ENCODE measurements at places on chromosomes 13 and 19.
A peak's percentile ranks its signal among the peaks of the same experiment; 100 is the strongest.

- no peak for DNase-seq
Observed at GRCh38 chr13:99688776-99689175, 187.5 kb downstream of the TM9SF2 start.

DNA sequence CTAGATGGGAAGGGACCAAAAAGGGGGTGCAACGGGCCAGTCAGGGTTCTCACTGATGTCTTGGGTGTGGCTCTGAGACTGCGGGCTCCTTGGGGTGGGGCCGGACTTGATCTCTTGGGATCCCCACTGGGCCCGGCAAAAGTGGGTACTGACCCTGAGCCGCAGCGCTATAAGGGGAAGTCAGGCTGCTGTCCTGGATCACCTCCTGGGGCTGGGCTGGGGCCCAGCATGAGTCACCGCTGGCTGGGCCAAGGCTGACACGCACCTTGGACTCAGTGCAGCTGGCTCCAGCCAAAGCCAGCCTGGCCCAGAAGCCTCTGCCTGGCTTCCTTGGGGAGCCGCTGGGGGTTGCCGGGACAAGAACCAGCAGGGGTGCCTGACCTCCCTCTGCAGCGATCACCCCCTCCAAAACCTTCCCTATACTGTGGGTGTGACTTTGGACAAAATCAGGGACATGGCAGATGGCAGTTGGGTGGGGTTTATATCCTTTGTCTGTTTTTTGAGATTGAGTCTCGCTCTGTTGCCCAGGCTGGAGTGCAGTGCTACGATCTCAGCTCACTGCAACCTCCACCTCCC is 617 bp upstream of the IQCN start:
- DNase-seq: no peak

GRCh38 chr19:28468701-28469459 is 744.1 kb downstream of the UQCRFS1 start:
- no peak for DNase-seq

DNA sequence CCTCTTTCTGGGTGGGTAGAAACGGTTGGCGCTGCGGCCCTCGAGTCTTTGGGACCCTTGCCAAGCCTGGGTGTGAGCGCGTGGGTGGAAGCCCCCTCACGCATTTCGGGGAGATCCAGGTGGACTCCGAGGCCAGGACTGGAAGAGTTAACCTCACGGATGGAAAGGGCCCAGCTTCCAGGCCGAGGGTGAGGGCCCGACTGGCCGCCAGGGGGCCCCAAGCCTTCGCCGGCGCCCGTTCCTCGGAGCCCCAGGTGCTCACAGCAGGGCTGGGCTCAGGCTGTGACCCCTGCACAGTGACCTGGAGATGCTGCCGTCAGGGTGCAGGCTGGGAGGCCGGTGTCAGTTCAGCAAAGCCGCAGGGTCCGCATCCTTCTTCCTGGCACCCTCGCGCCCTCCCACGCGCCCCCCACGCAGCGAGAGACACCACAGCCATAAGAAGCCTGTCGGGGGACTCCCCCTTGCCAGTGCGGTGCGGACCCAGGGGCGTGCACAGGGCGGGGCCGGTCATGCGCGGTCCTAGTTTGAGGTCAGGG is 34.2 kb upstream of the TMEM255B start:
- DNase-seq: peak; percentile 77

GRCh38 chr19:3849092-3849491 is 19.7 kb downstream of the ZFR2 start:
- peak; percentile 38 for DNase-seq

DNA sequence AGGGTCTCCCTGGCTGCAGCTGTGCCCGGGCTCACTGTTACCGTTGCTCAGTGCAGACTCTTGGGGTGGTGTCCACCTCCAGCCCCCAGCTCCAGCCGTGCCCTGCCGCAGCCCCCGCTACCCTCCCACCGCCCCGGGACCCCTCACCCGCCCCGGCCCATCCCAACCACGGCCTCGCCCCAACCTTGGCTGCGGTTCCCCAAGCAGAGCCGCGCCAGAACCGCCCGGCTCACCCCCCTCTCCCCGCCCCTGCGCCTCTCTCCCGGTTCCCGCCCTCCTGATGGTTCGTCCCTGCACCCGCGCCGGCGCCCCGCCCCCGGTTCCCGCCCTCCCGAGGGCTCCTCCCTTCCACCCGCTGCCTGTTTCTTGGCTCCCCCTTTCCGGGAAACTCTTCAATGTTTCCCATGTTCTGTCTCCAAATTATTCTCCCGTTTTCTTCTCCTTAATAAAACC is 40.3 kb downstream of the ANKRD10 start:
- DNase-seq: peak; percentile 8

- no peak for DNase-seq
Observed at GRCh38 chr19:8552810-8553209, 24.4 kb downstream of the MYO1F start.

GRCh38 chr13:27627380-27627779 is 5.7 kb downstream of the POLR1D start:
- no peak for DNase-seq

- no peak for DNase-seq
Observed at GRCh38 chr13:107233541-107233940, 665.6 kb upstream of the ARGLU1 start.

DNA sequence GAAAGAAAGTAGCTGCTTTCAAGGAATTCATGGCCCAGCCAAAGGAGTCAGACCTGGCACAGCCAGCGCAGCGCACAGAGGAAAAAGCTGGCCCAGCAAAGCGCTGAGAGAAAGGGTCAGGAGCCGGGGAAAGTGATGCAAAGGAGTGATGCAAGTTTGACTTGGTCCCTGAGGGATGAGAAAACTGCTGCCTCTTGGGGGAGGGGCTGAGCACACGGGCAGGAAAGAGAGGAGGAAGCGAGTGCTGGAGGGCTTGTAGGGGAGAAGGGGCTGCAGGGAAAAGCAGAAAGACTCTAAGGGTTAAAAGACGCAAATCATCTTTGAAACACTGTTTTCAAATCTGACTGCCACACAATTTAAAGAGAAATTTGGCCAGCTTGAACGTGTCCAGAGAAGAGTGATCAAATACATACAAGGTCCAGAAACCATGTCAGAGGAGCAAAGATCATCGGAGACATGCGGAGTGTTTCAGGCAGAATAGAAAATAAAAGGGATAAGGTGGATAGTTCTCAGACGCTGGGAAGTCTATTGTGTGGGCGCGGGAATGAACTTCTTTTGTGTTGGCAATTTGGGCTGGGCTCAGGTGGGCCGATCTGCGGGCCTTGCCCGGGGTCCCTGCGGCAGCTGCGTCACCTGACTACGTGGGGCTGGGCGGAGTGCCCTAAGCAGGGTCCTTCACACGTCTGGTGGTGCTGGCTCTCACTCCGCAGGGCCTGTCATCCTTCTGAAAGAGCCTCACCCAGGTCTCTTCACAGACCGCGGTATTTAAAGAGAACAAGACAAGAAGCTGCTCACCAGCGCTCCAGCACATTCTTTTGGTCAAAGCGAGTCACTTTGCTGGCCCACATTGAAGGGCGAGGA is 18.1 kb downstream of the N4BP2L1 start:
- DNase-seq: no peak

- DNase-seq: no peak
Observed at GRCh38 chr19:4327877-4328242, 10.8 kb downstream of the STAP2 start.

- DNase-seq: no peak
Observed at GRCh38 chr19:32692727-32693061, 1.1 kb downstream of the NUDT19 start.

DNA sequence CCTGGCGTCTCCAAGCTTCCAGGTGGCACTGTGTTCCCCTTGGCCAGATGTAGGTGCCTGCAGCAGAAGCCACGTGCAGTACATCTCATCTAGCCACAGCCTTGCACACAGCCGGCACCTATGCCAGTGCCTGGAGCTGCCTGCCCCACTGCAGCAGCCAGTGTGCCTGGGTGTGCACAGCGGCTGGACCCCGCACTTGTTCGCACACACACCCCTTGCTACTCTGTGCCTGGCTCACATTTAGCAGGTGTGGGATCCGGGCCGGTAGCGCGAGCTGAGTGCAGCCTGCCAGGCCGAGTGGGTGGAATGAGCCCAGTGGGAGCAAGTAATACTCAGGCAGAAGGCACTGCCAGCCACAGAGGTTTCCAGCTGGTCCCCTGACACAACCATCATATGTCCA is 26.9 kb upstream of the RBM26 start:
- no peak for DNase-seq

GRCh38 chr19:8659905-8660304 is 29.5 kb downstream of the NFILZ start:
- no peak for DNase-seq

DNA sequence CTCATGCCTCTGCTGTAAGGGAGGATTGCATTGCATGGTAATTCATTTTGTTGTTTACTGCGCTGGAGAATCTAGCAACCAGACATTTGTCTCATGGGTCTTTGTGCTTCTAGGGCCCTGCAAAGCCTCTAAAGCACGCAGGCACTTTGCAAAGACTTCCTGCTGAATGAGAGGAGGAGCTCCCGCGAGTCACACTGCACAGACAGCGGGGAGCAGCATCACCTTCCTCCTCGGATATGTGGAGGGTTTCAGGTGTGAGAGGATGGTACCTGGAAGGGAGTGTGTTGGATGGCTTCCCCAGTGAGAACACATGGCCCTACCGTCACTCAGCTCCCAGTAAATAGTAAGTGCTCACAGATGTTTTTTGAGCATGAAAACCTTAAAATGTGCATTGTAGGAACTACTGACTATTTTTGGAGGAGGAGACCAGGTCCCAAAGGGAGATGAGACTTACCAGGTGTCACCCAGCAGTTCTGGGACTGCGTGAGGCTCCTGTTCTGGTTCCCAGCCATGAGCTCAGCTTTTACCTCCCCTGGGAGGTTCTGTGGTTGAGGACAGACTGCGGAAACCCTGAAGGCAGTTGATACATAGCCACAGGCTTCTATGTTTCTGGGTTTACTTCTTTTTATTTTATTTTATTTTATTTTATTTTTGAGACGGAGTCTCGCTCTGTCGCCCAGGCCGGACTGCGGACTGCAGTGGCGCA is 278.0 kb downstream of the FGF9 start:
- no peak for DNase-seq

GRCh38 chr13:99905814-99906213 is 65.8 kb downstream of the ZIC5 start:
- no peak for DNase-seq

DNA sequence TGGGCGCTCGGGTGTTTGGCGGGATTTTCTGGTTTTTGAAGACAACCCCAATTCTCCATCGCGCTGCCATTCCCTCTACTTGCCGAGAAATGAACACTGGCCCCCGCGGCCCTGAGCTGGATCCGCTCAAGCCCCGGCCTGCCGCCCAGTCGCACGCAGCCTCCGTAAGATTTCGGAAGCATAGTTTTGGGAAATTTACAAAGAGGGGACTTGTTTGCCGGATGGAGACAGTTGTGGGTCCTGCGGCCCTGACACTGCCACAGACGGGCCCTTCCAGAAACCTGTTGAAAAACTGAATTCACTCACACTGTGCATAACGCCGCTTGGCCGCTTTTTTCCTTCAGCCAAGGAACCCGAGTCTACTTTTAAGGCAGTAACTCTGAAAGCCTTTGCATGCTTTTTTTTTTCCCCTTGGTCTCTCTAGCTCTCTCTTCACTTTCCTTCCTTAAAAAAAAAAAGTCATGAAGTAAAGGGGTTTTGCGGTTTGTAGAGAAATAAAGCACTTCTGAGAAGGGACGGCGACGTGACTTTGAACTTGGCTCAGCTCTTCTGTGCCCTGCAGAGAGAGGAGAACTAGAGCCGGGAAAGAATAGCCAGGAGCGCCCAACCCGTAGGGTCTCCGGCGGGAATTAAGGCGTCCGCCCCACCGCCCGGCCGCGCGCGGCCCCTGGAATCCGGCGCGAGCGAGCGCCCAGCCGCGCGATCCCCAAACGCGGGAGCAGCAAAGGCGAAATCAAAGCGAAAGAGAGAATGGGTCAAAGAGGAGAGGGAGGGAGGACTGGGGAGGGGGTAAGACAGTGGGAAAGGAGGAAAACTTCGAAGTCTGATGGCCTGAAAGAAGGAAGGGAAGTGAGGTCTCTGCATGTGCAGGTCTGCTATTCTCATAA is 3.4 kb upstream of the ZIC2 start:
- no peak for DNase-seq

DNA sequence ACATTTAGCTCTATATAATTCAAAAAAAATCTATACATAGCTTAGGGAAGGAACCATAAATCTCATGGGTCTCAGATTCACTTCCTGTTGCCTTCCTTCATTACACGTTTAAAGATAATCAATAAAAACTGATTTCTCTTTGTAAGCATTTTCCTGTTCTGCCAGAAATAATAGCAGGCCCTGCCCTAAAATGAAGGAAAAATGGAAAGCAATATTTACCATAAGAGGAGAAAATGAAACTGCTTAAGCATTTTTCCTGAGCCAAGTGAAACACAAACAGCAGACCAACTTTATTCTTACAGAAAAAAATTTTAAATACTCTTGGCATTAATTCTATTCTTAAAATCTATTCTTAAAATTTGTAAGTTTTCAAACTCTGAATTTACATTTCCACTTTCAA is 4.0 kb downstream of the LHFPL6 start:
- no peak for DNase-seq

DNA sequence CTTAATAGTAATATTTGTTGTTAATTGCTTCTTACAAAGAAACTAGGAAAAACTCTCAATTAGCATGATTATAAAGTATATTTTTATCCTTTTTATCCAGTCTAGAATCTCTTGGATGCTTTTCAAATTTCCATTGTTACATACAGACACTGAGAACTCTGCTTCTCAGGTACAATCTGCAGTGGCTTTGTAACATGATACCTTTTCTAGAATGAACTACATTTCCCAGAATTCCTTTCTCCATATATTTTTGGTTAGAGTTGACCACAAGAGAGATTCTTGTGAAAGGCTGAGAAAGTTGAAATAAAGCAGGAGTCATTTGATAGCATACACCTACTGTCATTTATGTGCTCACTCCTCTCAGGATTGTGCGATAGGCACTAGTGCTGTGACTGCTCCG is 148.6 kb downstream of the SLITRK6 start:
- no peak for DNase-seq

DNA sequence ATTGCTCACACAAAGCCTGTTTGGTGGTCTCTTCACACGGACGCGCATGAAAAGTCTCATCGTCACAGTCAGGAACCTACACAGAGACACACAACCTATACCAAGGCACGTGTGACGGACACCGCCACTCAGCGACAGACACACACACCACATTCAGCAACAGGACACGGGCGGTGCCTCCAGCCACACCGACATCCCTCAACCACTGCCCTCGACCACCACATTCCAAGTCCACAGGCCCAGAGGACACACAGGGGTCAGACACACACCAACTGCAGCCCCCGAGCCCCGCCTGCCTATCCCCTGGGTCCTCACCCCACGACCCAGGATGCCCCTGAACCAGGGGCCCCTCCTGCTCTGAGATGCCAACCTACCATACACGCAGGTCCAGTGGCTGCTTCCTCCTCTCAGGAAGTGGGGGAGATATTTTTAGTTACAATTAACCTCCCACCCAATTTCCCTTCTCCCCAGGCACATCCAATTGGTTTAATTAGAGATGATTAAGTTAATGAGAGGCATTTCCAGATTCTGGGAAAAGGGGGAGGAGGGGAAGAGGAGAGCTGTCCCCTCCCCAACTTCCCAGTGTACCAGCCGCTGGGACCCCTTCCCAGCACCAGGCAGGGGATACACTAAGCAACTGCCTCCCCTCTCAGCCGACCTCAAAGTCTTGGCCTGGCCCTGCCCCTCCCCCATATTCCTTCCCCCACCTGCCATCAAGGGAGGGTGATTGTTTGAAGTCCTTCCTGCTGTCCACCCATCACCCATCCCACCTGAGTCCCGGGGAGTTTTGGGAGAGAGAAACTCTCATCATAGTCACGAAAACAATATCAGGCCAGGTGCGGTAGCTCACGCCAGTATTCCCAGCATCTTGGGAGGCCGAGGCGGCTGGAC is 20.4 kb downstream of the MEIS3 start:
- no peak for DNase-seq
